ENCODE measurements at places on chromosomes 3 and 15. TPM values are rescaled to one million over a fixed set of nuclear protein-coding genes. Genes with fewer than 3 reads are reported as not detected.
A peak's percentile ranks its signal among the peaks of the same experiment; 100 is the strongest.

DNA sequence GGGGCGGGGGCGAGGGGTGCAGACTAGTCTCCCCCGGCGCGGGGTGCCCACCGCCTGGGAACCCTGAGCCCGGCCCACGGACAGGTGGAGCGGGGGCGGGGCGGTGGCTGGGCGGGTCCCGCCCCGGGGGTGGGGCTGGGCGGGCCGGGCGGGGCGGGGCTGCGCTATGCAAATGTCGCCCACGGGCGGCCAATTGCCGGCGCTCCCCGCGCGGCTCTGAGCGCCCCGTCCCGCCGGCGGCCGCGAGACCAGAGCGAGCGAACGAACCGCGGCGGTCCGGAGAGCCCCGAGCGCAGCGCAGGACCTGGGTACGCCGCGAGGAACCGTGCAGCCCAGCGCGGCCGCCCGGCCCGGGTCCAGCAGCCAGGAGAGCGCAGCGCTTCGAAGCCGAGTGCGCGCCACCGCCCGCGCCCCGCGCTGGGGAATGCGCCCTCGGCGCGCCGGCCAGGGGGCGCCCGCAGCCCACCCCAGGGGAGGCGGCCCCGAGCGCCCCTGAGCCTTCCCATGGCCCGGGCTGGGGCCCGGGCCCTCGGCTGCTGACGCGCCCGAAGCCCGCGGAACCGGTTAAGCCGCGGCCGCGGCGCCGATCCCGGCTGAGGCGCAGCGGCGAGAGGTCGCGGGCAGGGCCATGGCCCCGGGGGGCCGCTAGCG, at the start of gene SEMA3F:
SEMA3F (plus strand) TSS at position 485 of the 651 bp plus-strand sequence. CDS start 4,299 bp downstream, outside the sequence.
- DNase-seq: peak; percentile 69

GRCh38 chr3:14322001-14322400, 80.4 kb upstream of the SLC6A6 start:
- no peak for DNase-seq

- DNase-seq: no peak
Observed at GRCh38 chr15:49023354-49023753, 22.9 kb downstream of the SECISBP2L start.

DNA sequence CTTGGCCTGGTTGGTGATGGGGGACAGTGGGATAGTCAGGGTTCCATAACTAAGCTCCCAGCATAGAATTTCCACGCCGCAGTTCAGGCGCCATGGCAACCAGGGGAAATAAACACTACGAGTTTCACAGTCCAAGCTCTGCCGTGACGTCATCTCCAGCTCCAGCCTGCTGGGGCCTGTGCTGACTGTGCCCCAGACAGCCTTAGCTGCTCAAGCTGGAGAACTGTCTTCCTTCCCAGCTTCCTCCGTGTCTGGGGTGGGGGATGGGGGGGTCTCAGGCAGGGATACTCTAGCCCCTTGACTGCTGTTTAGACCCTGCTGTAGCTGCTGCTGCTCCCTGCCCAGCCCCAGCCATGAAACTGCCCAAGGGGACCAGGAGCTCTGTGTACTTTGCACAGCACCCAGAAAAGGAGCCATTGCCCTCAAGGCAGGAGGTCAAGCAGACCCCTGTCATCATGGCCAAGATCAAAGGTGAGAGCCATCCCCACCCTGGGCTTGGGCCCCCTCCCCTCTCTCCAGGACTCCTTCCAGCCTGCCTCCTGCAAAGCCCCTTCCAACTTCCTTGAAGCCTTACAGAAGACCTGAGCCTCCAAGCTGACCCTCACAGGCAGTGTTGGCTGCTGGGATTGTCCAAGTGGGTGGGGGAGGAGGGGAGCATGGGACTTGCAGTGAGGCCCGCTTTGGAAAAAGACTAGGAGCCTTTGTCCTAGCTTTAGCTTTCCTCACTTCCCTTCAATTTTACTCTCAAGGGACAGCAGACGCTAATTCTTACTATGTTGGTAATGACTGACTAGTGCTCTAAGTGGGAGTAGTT, 11.4 kb upstream of the CSPG4 start:
- DNase-seq: peak; percentile 53

DNA sequence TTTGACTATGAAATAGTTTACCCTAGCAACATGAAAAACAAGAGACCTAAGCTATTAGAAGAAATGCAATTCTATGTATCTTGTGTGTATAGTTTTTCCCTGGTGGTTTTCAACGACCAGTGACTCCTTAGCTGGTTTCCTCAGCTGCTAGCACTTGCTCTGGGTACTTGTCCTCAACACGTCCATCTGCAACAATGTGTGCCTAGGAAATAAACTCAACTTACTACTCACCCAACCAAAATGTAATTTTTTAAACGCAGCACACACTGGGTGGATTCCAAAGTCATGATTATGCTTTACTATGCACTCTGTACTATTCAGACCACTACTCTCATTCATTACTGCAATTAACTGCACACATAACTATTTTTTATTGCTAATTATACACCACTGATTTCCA, 31.0 kb downstream of the CPA3 start:
- no peak for DNase-seq

- no peak for DNase-seq
Observed at GRCh38 chr15:65947041-65947440, 77.8 kb downstream of the RAB11A start.

- DNase-seq: no peak
Observed at GRCh38 chr3:65875393-65876027, 163.2 kb downstream of the MAGI1 start.

DNA sequence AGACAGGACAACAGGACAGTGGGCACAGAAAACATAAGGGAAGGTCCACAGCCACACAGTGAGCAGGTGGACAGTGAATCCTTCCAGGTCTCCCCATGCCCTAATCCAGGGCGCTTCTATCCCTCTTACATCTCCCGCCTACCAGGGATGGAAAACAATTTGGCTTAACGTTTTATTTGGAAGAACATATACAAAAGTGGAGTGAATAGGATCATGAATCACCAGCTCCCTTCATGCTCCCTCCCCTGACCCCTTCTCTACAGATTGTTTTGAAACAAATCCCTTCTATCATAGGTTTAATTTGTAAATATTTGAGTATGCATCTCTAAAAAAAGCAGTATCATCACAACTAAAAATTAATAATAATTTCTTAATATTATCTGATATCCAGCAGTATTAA, 52.5 kb downstream of the CLDN11 start:
- no peak for DNase-seq

The GOLGA6B gene
- not detected for total RNA-seq

The CPEB1 gene
- 0.18 TPM for total RNA-seq

The CILP gene
- 0.08 TPM for total RNA-seq

GRCh38 chr15:101185770-101186169, 66.1 kb downstream of the CHSY1 start:
- DNase-seq: no peak

- DNase-seq: no peak
Observed at GRCh38 chr3:197378985-197379718, 80.7 kb upstream of the DLG1 start.

The CDHR4 gene
- not detected for total RNA-seq

The KLF15 gene
- not detected for total RNA-seq

DNA sequence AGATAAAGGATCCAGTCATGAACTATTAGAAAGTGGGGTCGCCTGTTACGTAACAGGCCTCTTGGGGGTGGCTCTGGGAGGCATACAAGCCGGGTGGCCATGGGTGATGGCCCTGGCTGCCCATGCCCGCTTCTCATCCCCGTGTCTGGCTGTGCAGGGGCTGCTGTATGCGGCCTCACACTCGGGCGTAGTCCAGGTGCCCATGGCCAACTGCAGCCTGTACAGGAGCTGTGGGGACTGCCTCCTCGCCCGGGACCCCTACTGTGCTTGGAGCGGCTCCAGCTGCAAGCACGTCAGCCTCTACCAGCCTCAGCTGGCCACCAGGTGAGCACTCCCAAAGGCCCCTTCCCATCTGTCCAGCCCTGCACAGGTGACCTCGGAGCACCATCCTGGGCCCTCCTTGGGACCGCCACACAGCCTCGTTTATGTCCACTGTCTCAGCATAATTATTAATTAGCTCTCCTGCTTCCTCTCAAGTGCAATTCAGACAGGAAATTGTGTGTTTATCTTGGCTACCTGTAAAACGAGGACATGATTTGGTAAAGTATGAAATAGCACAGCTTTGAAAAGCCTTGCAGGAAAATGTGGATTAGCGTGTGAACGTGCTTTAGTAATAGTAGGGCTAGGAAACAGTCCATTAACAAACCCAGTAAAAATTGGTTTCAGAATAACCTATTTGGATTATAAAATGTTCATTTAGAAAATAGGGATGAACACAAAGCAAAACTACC, 8.1 kb downstream of the CIB1 start:
- DNase-seq: no peak

The TRIM42 gene
- total RNA-seq: not detected

- DNase-seq: peak; percentile 61
Observed at GRCh38 chr15:88331291-88331690, 74.8 kb upstream of the NTRK3 start.

DNA sequence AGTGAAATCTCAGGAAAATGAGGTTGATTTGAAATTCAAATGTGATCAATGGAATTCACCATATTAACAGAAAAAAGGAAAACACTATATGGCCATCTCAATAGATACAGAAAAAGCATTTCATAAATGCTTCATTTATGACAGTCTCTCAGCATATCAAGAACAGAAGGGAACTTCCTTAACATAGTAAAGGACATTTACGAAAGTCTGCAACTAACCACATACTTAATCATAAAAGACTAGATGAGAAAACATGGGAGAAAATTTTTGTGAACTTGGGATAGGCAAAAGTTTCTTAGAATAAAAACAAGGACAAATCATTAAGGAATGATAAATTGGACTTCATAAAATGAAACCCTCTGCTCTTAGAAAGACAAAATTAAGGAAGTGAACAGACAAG, 24.7 kb upstream of the TIPARP start:
- no peak for DNase-seq

The FHIT gene
- total RNA-seq: 4.8 TPM

The FOXB1 gene
- total RNA-seq: 0.50 TPM

- no peak for DNase-seq
Observed at GRCh38 chr3:103624271-103624670, 1189.5 kb downstream of the ZPLD1 start.

DNA sequence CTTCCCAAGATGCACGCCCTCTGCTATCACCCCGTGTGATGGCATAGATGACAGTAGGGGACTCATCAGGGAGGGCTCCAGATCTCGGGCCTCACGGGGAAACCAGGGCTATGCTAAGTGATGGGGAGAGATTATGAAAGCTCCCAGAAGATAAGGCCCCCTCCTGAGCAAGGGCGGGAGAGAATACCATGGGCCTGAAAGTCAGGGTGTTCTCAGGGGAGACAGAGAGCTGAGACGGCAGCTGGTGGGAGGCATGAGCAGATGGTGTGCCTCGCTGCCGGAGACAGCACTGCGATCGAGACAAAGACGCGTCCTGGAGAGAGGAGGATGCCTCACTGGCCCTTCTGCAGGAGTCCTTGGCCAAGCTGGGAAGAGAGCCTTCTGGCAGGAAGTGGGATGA, 106.5 kb upstream of the ADPGK start:
- no peak for DNase-seq

- DNase-seq: no peak
Observed at GRCh38 chr15:70440416-70441138, 322.8 kb downstream of the UACA start.

DNA sequence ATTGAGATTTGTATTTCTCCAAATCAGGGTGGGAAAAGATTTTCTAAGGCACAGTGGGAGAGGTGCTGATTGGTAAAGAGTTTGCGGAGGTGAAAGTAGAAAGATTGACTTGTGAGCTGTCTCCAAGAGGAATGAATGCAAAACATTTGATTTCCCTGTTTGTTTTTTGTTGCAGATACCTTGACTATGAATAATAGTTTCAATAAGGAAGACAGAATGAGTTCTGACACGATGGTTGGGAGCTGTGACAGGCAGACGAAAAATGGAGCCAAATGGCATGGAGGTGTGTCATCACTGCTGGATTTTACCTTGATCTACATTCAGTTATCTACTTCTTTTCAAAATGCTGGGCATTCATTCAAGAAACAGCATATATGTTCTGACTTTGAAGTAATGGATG, 145.1 kb downstream of the NFKBIZ start:
- no peak for DNase-seq

The MAP1A gene
- 5.6 TPM for total RNA-seq

The OCA2 gene
- total RNA-seq: not detected

The TMOD3 gene
- total RNA-seq: 73.8 TPM

- no peak for DNase-seq
Observed at GRCh38 chr3:48151807-48152427, 36.3 kb downstream of the CDC25A start.

DNA sequence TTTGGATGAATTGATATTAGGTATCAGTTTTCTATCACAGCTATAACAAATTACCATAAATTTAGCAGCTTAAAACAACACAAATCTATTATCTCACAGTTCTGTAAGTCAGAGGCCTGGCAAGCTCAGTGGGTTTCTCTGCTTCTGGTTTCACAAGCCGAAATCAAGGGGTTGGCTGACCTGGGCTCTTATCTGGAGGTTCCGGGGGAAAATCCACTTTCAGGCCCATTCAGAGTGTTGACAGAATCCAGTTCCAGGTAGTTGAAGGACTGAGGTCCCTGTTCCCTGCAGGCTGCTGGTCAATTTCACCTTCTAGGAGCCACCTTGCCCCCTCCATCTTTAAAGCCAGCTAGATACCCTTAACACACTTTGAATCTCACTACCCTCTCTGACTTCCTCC, 11.1 kb upstream of the HHATL start:
- DNase-seq: no peak

DNA sequence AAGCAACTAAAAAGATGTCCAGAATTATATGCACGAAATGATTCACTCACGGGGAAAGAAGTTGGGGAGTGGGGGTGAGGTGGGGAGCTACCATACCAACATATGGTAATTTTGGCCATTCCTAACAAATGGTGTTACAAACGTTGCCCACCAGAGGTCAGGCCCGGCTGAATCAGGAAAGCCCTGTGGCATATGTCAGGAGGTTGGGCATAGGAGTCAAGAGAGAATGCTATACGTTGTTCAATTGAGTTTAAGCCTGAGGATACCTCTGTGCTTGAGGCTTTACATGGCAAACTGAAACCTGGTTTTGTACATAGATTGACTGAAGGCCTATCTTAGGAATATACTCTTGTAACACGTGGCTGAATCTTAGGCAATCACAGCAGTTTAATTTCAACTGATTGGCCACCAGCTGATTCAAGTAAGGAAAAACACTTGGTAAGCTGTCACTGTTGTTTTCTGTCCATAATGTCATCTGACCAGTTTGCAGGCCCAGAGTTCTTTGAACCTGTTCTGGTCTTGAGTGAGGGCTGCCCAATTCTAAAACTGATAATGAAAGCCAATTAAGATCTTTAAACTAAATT, 23.4 kb upstream of the SLC2A2 start:
- peak; percentile 64 for DNase-seq

DNA sequence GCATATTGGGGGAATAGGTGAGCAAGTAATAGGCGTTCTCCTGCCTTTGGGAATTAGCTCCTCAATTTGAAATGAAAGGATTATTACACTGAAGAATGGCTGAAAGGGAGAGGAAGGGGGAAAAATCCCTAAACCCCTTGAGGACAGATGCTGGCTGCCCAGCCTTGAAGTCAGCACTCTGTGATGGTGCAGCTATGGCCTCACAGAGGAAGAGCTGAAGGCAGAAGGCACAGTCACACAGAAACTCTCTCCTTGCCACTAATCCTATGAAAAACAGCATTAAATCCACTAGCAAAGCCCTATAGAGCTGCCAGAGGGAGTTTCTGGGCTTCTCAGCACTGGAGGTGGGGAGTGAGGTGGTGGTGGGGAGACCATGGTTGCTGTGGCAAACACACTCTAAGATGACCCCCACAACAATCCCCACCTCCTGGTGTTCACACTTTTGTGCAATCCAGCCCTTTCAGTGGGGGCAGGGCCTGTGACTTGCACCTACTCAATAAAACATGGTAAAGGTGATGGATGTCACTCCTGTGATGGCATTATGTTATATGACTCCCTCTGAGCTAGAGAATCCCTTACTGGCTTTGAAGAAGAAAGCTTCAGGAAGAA, 101.2 kb downstream of the RFTN1 start:
- DNase-seq: no peak

GRCh38 chr3:118941236-118941635, 93.4 kb downstream of the IGSF11 start:
- DNase-seq: no peak

Measured in activated CD8-positive, alpha-beta T cell treated with anti-CD3 and anti-CD28 coated beads, Interleukin-2, amount 10 ng/mL, durations not matched to agents 7 days and 5 days (primary cell).